Ascending aorta (tissue), 2 donors: ENCODE measurements at places on chromosomes 4 and X. TPM values are rescaled to one million over a fixed set of nuclear protein-coding genes. Genes with fewer than 3 reads are reported as not detected.

GRCh38 chr4:84366161-84366560, 132.9 kb downstream of the NKX6-1 start:
- no peaks in the 10 kb centered on the region for H3K36me3 ChIP-seq
- H3K4me3 ChIP-seq, result no peak overlapping the region
- H3K27me3 ChIP-seq, result no peaks in the 10 kb centered on the region
- no peaks in the 10 kb centered on the region for H3K4me1 ChIP-seq
- no peak for DNase-seq

Gene TKTL2
- not detected for total RNA-seq

DNA sequence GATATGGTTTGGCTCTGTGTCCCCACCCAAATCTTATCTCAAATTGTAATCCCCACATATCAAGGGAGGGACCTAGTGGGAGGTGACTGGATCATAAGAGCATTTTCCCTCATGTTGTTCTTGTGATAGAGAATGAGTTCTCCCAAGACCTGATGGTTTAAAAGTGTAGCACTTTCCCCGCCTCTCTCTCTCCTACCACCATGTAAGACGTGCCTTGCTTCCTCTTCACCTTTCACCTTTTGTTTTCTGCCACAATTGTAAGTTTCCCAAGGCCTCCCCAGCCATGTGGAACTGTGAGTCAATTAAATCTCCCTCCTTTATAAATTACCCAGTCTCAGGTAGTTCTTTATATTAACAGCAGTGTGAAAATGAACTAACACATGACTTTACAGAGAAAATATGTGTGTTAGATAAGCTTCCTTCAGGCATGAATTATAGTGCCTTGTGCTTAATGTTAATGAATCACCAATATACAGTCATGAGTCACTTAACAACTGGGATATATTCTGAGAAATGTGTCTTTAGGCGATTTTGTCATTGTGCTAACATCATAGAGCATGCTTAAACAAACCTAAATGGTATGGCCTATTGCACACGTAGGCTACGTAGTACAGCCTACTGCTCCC, 37.9 kb downstream of the PDGFC start:
- DNase-seq, result no peak
- H3K36me3 ChIP-seq, result no peaks in the 10 kb centered on the region
- no peak overlapping the region for H3K4me3 ChIP-seq
- no peaks in the 10 kb centered on the region for H3K27me3 ChIP-seq
- peaks cover 2% of the 10 kb centered on the region for H3K4me1 ChIP-seq
- H3K27ac ChIP-seq, result no peak overlapping the region

Gene CYTL1
- 0.85 TPM for total RNA-seq

Gene VCX3A
- total RNA-seq, result not detected

DNA sequence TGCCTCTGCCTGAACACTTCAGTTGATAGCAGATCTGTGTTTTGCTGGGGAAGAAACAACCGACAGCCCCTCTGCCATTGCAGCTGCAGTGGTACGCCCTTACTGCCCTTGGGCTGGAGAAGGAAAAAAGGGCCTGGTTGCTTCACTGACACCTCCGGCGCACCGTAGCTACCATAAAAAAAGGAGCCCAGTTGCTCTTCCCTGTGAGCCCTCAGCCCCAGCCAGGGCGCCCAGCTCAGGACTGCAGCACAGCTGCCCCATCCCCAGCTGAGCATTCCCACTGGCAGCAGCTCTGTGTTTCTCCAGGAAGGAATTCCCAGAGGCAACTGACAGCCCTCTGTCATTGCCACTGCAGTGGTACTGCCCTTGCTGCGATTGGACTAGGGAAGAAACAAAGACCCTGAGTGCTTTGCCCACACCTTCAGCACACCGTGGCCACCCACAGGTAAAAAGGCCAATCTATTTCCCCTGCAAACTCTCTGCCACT, 142.7 kb downstream of the DKK2 start:
- H3K4me3 ChIP-seq, result no peak overlapping the region
- no peaks in the 10 kb centered on the region for H3K4me1 ChIP-seq
- no peaks in the 10 kb centered on the region for H3K36me3 ChIP-seq
- no peak overlapping the region for H3K27ac ChIP-seq

DNA sequence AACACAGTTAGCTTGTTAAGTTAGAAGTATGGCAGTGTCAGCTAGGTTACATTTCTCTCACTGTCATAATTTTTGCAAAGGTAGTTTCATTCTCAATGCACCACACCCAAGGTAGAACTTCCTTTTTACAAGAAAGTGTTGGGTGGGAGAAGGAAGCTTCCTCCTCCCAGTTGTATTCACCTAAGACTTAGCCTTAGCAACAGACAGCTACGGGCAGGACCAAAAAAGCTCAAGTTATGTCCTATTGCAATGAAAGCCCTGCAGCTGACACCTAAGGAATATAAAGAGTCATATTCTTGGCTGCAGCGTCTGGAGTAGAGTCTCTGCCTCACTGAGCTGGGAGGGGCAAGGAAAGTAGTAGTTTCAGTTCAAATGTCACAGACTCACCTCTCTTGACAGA, 25.1 kb upstream of the PRDM8 start:
- H3K27ac ChIP-seq, result no peak overlapping the region
- no peaks in the 10 kb centered on the region for H3K4me1 ChIP-seq
- H3K27me3 ChIP-seq, result no peaks in the 10 kb centered on the region
- H3K4me3 ChIP-seq, result no peak overlapping the region
- DNase-seq, result no peak
- H3K36me3 ChIP-seq, result no peaks in the 10 kb centered on the region

DNA sequence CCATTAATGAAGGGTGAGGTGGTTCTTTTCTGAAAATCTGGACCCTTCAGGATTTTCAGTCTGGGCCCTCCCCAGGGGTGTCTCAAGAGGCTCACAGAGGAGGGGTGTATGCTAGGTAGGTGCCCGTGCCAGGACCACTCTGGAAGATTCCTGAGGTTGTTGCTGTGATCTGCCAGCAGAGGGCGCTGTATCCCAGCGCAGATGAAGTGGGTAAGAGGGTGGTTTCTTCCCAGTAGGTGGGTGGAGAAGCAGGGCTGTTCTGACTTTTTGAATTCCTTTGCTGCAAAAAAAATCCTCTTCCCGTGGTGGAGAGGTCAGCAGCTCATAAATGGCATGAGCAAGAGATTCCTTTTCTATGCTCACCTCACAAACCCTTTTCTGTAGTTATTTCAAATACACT, 51.1 kb downstream of the SCML1 start:
- no peaks in the 10 kb centered on the region for H3K27me3 ChIP-seq
- no peak overlapping the region for H3K4me3 ChIP-seq
- no peak for DNase-seq
- H3K36me3 ChIP-seq, result no peaks in the 10 kb centered on the region
- H3K27ac ChIP-seq, result no peak overlapping the region
- no peaks in the 10 kb centered on the region for H3K4me1 ChIP-seq

Gene POU3F4
- total RNA-seq, result not detected

Gene RTL3
- not detected for total RNA-seq

Gene ADGRG4
- total RNA-seq, result 0.75 TPM

Gene SPIN3
- 3.9 TPM for total RNA-seq

DNA sequence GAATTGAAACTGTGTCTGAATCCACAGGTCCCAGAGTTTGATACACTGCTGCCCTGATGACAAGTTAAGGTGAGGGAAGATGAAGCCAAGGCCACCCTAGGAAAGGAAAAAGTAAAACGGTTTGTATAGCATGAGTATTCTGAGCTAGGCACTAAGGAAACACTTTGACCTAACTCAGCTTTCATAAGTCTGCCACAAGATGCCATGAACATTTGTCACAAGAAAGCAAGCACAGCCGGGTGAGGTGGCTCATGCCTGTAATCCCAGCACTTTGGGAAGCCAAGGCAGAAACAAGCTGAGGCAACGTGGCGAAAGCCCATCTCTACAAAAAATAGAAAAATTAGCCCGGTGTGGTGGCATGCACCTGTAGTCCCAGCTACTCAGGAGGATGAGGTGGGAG, 34.2 kb downstream of the ELOVL6 start:
- peak overlapping the region; percentile 49 for H3K27ac ChIP-seq
- H3K27me3 ChIP-seq, result no peaks in the 10 kb centered on the region
- no peak overlapping the region for H3K4me3 ChIP-seq
- no peaks in the 10 kb centered on the region for H3K4me1 ChIP-seq
- no peaks in the 10 kb centered on the region for H3K36me3 ChIP-seq
- no peak for DNase-seq

Gene FAM184B
- not detected for total RNA-seq

GRCh38 chr4:139873111-139873860, 207.7 kb downstream of the MGST2 start:
- no peak overlapping the region for H3K4me3 ChIP-seq
- DNase-seq, result no peak
- H3K27me3 ChIP-seq, result no peaks in the 10 kb centered on the region
- H3K27ac ChIP-seq, result no peak overlapping the region
- H3K36me3 ChIP-seq, result no peaks in the 10 kb centered on the region
- peaks cover 6% of the 10 kb centered on the region for H3K4me1 ChIP-seq

Gene CENPVL2
- total RNA-seq, result not detected

DNA sequence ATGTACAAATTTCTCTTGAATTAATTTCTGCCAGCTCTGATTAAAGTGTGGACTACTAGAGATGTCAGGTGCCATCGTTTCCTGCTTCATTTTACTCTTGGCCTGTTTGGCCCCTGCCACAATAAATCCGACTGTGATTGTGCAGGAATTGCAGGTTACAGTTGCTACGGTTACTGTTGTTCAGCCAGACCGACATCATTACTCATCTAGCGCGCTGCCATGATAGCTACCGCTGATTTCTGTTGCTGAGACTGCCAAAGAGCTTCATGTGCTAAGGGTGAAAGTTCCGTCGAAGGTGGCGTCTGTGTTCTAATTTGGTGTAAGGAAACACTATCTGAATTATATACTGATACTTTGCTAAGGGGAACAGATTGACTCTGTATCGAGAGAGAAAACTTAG, 22.1 kb downstream of the SLIT2 start:
- DNase-seq, result no peak
- no peaks in the 10 kb centered on the region for H3K27me3 ChIP-seq
- H3K36me3 ChIP-seq, result no peaks in the 10 kb centered on the region
- peaks cover 6% of the 10 kb centered on the region for H3K4me1 ChIP-seq

DNA sequence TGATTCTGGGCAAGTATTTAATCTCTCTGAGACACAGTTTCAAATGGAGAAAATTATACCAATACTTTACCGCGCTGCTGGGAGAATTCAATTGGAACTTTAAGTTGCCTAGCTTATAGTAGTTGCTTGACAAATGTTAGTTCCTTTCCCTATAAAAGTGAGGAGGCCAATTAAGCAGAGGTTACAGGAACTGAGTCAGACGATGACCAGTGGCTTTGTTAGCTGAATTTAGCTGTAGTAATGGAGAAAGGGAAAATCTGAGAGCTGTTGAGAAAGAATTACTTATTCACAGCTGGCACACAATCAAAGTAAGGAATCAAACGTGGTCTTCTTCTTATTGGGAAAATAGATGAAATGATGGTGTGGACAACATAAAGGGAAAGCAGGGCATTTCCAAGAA, 29.6 kb downstream of the SMARCA1 start:
- DNase-seq, result no peak
- H3K27me3 ChIP-seq, result no peaks in the 10 kb centered on the region
- no peaks in the 10 kb centered on the region for H3K4me1 ChIP-seq
- peaks cover 6% of the 10 kb centered on the region for H3K36me3 ChIP-seq
- no peak overlapping the region for H3K4me3 ChIP-seq

- DNase-seq, result no peak
- H3K27me3 ChIP-seq, result no peaks in the 10 kb centered on the region
- H3K36me3 ChIP-seq, result no peaks in the 10 kb centered on the region
Measured at GRCh38 chr4:78510681-78511080, 40.9 kb upstream of the ANXA3 start.

GRCh38 chrX:72498782-72499181, 73.9 kb downstream of the HDAC8 start:
- H3K36me3 ChIP-seq, result no peaks in the 10 kb centered on the region
- no peak overlapping the region for H3K4me3 ChIP-seq
- H3K27me3 ChIP-seq, result no peaks in the 10 kb centered on the region
- no peak for DNase-seq
- H3K4me1 ChIP-seq, result no peaks in the 10 kb centered on the region

DNA sequence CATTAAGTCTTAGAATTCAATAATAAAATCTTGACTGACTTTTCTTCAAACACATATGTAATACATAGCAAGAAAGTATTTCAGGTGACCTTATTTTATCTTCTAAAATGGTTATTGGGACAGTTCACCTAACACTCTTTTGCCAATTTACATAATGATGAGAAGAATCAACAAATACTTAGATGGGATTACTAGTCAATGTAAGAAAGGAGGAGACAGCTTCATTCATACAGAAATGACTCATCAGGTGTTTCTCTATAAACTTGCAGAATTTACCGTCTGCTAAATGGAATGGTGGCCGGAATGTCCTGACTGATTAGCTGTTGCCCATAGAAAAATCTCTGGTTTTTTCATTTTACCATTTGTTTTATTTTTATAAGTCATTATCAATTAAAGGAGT, 115.0 kb upstream of the ETNPPL start:
- no peaks in the 10 kb centered on the region for H3K36me3 ChIP-seq
- H3K27ac ChIP-seq, result no peak overlapping the region
- H3K27me3 ChIP-seq, result no peaks in the 10 kb centered on the region
- H3K4me3 ChIP-seq, result no peak overlapping the region
- no peaks in the 10 kb centered on the region for H3K4me1 ChIP-seq
- no peak for DNase-seq

Gene SMIM10L2A
- total RNA-seq, result 0.85 TPM

GRCh38 chr4:60463857-60464502, 736.1 kb upstream of the ADGRL3 start:
- H3K27me3 ChIP-seq, result no peaks in the 10 kb centered on the region
- no peaks in the 10 kb centered on the region for H3K36me3 ChIP-seq
- no peaks in the 10 kb centered on the region for H3K4me1 ChIP-seq

DNA sequence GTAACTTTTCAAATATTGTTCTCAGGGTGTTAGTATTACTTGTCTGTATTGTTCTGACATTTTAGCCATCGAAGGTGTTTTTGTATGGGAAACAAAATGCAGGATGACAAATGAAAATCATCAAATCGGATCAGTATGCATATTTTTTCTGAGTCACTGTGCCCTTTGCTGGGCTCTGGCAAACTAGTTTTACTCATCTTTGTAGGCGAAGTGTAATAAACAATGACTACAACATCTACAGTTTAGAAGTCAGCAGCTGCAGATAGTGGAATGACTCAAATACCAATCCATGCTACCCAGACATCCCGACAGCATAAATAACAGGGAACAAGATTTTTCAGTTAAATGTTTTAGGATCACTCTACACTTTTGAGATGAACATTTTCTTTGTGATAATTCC, 557.3 kb upstream of the TENM3 start:
- no peaks in the 10 kb centered on the region for H3K27me3 ChIP-seq
- H3K27ac ChIP-seq, result no peak overlapping the region
- H3K4me3 ChIP-seq, result no peak overlapping the region
- DNase-seq, result no peak
- H3K36me3 ChIP-seq, result no peaks in the 10 kb centered on the region

- H3K27me3 ChIP-seq, result no peaks in the 10 kb centered on the region
- no peak overlapping the region for H3K4me3 ChIP-seq
- no peaks in the 10 kb centered on the region for H3K36me3 ChIP-seq
- DNase-seq, result no peak
Measured at GRCh38 chr4:139769364-139769763, 103.7 kb downstream of the MGST2 start.

DNA sequence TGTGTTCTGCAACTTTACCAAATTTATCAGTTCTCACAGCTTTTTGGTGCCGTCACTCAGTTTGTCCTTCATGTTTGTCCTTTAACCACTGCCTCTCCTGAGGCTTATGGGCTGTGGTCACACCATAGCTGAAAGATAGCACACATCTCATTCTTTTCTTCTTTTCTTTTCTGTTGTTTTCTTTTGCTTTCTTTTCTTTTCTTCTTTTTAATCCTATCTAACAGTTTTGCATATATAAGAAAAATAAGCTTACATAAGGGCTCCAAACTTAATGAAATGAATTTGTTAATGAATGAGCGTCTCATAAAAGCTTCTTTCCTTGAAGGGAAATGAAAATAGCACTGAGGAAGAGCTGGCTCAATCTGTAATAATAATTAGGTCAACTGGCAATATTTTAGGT, 1061.2 kb downstream of the PCDH18 start:
- H3K36me3 ChIP-seq, result no peaks in the 10 kb centered on the region
- no peaks in the 10 kb centered on the region for H3K27me3 ChIP-seq
- H3K27ac ChIP-seq, result no peak overlapping the region
- DNase-seq, result no peak
